ENCODE measurements at places on chromosomes 1 and 21.

GRCh38 chr1:63643517-63643916, 50.3 kb downstream of the PGM1 start:
- no peak for DNase-seq

- peak; percentile 66 for DNase-seq
Observed at GRCh38 chr1:201119206-201120197, 7.3 kb upstream of the CACNA1S start.

- peak; percentile 54 for DNase-seq
Observed at GRCh38 chr1:160664573-160665051, 17.8 kb upstream of the SLAMF1 start.

- DNase-seq = no peak
Observed at GRCh38 chr1:214550857-214551435, 456 bp downstream of the PTPN14 start.

DNA sequence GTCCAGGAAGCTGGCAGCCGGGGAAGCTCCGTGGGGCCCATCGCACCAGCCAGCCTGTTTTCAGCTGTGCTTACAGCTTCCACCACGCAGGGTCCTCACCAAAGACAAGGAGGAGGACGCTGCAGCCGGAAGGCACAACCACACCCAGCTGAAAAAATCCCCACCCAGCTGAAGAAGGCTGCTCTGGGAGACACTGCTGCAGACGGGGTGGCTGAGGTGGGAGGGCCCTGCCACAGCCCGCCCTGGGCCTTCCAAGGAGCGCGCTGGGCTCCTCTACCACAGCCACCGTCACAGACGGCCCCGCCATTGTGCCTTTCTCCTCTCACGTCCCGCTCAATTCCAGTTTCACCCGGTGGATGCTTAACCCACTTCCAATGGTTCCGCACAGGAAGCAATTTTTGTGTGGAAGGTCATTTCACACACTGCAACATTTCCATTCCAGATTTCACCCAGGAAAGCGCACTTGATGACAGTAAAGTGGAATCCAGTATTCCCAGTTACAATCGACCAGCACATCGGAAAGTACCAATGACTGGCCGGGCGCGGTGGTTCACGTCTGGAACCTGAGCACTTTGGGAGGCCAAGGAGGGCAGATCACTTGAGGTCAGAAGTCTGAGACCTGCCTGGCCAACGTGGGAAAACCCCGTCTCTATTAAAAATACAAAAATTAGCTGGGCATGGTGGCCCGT, 47.9 kb downstream of the NPHP4 start:
- no peak for DNase-seq

DNA sequence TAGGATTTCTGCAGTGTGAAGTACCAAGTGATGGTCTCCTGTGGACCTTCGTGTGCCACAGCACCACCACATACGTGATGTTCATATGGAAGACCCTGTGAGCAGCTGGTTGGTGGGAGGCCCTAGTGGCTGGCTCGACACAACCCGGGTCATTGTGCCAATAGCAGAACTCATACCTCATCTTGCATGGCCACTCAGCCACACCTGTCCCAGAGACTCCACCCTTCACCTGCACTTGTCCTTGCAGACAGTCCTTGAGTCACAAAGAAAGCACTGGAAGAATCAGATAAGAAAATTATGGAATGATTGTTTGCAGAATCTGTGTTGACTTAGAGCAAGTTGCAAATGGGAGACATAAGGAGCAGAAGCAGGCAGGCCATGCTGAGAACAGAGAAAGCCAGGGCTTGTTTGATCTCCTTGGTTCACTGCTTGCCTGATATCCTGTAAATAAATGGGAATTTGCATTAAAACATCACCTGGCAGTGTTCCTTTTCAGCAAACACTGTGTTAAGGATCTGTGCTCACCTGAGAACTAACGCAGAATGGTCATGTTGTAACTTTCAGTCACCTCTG, 307.7 kb downstream of the SIPA1L2 start:
- DNase-seq = no peak

GRCh38 chr21:22019766-22020165, 1021.6 kb downstream of the NCAM2 start:
- no peak for DNase-seq

DNA sequence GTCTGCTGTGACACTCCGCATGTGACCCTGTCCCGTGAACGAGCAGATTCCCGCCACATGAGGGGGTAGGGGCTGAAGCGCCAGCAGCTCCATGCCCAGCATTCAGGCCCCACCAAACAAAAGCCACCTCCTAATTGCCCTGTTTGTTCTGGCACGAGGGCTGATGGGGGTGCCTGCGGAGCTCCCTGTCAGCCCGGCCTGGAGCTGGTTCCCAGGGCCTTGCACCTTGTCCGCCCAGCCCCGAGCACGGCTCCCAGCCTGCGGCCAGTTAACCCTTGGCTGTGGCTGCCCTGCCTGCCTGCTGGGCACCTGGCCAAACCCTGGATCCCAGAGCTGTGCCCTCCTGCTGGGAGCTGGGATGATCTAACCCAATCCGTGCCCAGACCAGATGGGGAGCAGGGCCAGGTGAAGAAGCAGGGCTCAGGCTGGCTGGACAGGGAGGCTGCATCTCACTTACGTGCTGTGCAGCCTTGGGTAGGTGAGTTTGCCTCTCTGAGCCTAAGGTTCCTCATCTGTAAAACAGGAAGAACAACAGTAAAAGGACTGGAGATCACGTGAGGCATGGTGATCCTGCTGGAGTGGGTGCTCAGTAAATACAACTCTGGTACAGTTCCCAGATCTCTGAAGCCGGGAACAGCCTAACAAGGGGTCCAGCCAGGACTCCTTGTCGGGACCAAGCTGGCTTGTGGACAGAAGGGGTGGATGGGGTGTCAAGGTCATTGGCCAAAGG, 110.9 kb upstream of the IFFO2 start:
- DNase-seq = no peak

GRCh38 chr1:46411601-46412341, 17.7 kb downstream of the FAAH start:
- no peak for DNase-seq

DNA sequence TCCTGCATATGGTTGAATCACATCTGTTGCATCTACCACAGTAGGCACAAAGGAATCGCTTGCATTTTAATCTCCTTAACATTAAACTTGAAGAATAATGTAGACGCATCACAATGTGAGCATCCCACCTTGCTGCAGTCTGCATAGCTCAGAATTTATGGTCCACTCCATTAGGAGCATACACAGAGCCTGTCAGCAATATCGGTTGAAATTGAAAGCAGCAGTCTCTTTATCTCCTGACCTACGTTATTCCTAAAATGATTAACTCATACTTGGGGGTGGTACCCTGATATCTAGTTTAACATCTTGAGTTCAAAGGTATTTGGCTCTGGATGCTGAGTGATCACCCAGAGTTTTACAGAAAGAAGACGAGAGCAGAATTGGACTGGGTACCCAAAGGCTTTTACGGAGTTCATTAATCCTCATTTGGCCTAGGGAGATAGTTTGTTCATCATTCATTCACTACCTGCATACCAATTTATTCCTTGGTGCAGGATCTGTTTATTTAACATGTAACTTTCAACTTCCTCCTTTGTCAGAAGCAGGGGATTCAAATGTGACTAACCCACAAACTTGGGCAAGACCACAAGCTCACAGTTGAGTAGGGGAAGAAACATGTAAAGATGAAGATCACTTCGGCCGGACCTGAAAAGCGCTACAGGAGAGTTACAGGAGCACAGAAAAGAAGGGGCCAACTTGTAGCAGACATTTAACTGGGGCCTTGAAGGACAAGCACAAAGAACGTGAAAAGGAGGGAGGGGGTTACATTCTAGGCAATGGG, 187.9 kb downstream of the DAB1 start:
- peak; percentile 47 for DNase-seq

GRCh38 chr1:207863893-207864535, 46.9 kb downstream of the CD34 start:
- DNase-seq = no peak

- no peak for DNase-seq
Observed at GRCh38 chr1:25914074-25914995, 8.1 kb upstream of the STMN1 start.

GRCh38 chr21:43827015-43827611, 37.7 kb downstream of the RRP1 start:
- DNase-seq = no peak

DNA sequence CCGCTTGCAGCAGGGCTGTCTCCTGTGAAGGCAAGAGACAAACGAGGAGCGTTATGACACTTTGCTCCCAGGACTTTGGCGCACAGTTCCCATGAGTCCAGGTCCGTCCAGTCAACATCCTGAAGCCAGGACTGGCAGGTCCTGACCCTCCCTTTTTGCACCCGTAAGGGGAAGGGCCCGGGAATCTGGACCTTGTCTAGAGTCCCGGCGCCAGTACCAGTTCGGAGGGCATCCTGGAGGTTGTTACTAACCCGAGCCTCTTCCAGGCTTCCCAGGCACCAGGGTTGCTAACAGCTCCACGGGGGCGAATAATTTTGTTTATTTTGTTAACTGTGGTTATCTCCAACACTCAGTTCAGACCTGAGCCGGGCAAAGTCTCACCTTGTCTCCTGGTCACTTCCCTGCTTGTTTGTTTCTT, 682 bp upstream of the RWDD3 start:
- DNase-seq = no peak

GRCh38 chr1:205488074-205488723, 16.3 kb upstream of the CDK18 start:
- peak; percentile 82 for DNase-seq

- DNase-seq = no peak
Observed at GRCh38 chr1:165671526-165671925, 26.8 kb downstream of the ALDH9A1 start.

DNA sequence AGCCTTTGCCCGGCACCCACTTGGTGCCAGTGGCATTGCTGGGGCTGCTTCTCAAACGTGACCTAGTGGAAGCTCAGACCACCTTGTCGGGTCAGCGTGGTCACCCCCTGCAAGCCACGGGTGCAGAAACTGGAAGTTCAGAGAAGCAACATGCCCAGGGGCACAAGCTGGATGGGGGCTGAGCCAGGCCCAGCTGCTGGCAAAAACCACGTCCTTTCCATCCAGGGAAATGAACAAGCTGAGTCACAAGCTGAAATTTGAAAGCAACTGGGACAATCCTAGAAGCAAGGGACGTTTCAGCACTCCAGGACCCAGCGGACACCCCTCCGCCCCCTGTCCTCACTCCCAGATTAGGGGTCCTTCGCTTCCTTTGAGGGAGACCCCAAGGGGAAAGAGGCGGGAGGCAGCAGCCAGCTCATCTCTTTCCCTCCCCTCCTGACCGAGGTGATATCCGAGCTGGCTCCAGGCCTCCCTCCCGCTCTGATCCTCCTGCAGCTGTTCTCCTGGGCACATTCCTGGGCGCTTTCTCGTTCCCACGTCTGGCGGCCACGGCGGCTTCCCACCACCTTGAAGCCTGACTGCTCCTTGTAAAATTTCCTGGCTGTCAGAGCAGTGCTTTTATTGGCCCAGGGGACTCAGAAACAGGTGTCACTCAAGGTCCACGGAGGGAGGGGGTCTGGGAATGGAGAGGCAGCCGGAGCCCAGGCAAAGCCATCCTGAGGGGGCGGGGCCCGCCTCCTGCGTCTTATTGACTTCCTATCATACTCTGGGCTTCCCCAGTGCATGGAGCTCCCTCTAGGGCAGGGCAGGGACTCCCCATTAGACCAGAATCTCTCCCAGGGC, 62.8 kb downstream of the PAX7 start:
- DNase-seq = no peak

DNA sequence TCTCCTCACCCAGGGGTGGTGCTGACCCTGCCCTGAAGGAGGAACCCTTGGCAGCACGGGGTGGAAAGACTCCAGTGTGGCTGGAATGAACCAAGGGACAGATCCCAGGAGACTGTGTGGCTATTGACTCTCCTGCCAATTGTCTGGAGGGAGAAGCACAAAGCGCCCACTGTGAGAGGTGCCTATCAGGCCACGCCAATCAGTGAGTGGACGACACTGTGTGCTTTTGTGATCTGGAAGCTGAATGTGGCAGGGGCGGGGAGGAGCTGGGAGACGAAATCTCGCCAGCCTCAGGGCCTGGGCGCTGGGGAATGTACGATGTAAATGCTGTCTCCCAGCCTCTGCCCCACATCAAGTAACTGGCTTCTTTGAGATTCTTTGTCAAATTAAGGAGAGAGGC, 167.1 kb downstream of the ZBTB18 start:
- no peak for DNase-seq

DNA sequence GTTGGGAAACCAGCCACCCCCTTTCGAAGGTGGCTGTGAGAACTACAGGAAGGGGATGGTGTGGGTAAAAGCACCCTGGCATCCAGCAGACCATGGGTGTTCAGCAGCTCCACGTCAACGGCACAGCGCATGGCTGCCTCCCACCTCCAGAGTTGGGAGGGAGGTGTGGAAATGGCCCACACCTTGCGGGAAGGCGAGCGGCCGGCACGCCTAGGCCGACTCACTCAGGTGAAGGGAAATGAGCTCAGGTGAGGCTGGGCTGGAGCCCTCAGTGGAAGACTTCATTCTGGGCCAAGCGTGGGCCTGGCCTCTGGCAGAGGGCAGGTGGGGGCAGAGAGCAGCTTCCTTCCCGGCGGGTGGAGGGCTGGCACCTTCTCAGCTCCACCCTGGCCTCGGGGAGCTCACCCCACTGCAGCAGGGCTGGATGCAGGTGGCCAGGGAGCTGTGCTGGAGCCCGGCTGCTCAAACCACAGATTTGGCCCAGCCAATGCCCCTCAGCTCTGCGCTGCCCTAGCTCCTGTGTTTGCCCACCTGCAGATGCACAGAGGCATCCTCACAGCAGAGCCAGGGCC, 24.8 kb upstream of the ALDH4A1 start:
- no peak for DNase-seq

GRCh38 chr1:109826930-109827349, 63.2 kb upstream of the EPS8L3 start:
- peak; percentile 57 for DNase-seq

DNA sequence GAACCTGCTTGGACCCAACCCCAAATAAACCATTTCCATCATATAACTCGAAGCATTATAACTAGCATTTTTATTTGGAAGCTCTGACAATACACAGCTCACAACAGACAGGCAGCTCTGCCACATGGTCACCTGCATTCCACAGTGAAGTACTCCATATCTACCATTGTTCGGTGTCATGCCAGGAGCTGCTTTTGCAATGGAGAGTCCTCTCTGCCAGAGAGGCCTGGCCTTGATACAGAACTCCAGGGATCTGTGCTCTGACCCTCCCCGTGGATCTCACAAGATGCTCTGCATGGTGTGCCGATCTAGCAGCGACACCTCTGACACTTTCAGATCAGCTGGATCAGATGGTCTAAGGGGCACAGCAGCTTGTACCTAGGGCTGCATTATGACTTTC, 109.6 kb downstream of the SYF2 start:
- DNase-seq = no peak

Measured in OCI-M1 (cell line).